ENCODE measurements at places on chromosomes 16 and 17. TPM values are rescaled to one million over a fixed set of nuclear protein-coding genes. Genes with fewer than 3 reads are reported as not detected.

The GABARAPL2 gene
- 104 TPM for total RNA-seq

The C17orf78 gene
- total RNA-seq = not detected

The ASGR2 gene
- total RNA-seq = 0.33 TPM

The RAC3 gene
- total RNA-seq = 7.6 TPM

The HOXB6 gene
- 24.9 TPM for total RNA-seq

The ZFPM1 gene
- 0.32 TPM for total RNA-seq

The TPSG1 gene
- 0.73 TPM for total RNA-seq

The GP2 gene
- total RNA-seq = 1.9 TPM

The SMIM5 gene
- total RNA-seq = 0.48 TPM

The CCDC154 gene
- total RNA-seq = 0.98 TPM

The OR2C1 gene
- not detected for total RNA-seq

The CIBAR2 gene
- not detected for total RNA-seq

GRCh38 chr16:17252064-17252463 lies 218.7 kb downstream of the XYLT1 start:
- no peak for DNase-seq

DNA sequence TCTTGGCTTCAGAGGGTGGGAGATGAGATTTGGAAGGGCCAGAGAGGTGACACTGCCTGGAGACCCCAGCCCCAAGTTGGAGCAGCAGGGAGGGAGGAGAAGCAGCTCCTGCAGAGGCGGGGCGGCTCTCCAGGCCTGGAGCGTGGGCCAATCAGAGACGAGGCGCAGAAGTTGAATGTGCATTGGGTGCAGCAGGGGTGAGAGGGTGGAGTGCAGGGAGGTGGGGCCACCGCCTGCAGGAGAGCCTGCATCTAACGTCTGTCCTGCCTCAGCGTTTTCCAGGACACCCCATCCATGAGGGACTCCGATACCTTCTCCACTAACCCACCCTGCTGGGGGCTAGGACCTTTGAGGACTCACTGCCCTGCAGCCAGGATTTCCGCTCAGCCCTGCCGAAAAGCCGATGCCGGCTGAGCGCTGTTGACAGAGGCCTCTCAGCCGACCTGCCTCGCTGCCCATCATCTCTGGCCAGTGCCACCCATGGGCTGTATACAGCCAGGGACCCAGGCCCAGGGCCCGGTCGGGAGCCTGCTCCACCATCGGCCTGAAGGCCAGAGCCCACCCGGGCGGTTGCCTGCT lies 146.2 kb downstream of the ENGASE start:
- no peak for DNase-seq

DNA sequence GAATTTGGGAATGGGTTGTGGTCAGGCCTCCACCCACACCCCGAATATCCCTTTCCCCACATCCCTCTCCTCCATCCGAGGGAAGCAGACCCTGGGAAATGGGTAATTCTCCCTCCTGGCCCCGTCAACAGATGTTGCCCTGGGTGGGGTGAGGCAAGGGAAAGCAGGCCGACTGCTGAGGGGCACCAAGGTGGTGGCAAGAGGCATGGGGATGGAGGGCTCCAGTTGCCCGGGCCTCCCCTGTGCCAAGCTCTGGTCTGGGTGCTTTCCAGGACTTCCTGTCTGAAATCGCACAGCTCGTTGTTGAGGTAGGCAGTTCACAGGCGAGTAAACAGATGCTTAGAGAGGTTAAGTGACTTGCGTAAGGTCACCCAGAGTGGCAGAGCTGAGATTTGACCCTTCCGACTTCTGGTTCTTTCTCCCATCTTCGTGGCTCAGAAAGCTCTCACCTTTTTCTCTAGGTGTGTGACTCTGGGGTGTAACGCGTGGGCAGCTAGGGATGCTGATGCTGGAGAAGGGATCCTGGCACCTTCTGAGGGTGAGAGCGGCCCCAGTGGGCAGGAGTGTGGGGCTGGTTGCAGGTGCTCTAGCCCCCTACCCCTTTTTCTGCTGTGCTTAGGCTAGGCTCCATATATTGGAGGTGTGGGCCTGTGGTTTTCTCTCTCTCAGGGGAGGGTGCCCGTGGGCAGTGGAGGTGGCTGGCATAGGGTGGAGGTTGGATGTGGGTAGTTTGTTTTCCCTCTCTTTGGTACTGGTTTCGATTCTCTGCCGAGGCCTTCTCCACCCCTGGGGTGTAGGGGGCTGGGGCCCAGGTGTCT lies 17.2 kb downstream of the RARA start:
- DNase-seq = no peak

GRCh38 chr16:85407-85782 lies 7.4 kb downstream of the MPG start:
- no peak for DNase-seq

GRCh38 chr16:89670496-89671431 lies 13.1 kb downstream of the SPATA33 start:
- DNase-seq = no peak

DNA sequence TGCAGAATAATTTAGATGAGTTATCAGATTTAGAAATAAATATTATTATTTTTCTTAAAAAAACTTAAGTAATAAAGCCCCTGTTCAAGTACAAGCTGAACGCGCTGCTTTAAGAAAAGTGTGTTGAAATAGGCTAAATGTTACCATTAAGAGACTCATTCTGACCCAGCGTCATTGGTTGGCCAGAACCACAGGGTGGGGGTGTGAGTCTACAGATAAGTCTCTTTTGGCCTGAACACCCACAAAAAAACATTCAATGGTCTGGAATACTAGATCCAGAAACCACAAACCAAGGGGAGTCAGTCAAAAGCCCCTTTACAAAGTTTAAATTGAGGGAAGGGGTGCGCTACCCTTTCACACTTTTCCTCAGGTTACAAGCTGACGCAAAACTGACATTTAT lies 776.1 kb downstream of the KCNJ2 start:
- no peak for DNase-seq

DNA sequence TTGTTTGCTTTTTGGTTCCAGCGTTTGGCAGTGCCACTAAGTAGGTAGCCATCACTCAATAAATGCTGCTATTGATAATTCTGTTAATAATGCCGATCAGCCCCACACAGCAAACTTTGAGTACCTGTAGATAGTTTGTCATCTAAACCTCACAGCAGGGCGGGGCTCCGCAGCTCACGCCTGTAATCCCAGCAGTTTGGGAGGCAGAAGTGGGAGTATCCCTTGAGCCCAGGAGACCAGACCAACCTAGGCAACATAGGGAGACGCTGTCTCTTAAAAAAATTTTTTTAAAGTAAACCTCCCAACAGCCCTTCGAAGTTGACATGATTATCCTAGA lies 1.6 kb downstream of the BFAR start:
- DNase-seq = no peak

GRCh38 chr17:29038085-29038795 lies 4.7 kb upstream of the PIPOX start:
- DNase-seq = no peak

- DNase-seq = no peak
Observed at GRCh38 chr16:73166441-73166851, 118.5 kb upstream of the ZFHX3 start.

- no peak for DNase-seq
Observed at GRCh38 chr17:12390631-12391030, 275.1 kb upstream of the MYOCD start.

GRCh38 chr17:41160648-41161047 lies at the start of gene KRTAP4-4:
Gene KRTAP4-4 (minus strand): TSS chr17:41160748. CDS start chr17:41160691, 57 bp downstream.
- no peak for DNase-seq

DNA sequence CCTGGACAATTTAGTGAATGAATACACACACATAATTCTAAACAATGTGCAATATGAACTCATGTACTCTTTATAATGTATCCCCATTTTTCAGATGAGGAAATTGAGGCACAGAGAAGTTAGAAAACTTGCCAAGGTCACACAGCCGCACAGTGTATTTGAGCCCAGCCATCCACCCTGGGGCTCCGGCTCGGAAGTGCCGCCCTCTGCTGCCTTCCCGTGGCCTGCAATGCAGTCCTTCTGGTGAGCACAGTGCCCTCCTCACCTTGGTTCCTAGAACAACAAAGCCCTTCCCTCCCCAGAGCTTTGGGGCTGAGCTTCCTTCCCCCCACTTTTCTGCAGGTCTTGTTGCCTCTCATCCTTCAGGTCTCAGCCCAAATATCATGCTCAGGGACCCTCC lies 63.7 kb downstream of the C16orf78 start:
- DNase-seq = no peak

- no peak for DNase-seq
Observed at GRCh38 chr16:3640632-3641501, 13.6 kb upstream of the DNASE1 start.

DNA sequence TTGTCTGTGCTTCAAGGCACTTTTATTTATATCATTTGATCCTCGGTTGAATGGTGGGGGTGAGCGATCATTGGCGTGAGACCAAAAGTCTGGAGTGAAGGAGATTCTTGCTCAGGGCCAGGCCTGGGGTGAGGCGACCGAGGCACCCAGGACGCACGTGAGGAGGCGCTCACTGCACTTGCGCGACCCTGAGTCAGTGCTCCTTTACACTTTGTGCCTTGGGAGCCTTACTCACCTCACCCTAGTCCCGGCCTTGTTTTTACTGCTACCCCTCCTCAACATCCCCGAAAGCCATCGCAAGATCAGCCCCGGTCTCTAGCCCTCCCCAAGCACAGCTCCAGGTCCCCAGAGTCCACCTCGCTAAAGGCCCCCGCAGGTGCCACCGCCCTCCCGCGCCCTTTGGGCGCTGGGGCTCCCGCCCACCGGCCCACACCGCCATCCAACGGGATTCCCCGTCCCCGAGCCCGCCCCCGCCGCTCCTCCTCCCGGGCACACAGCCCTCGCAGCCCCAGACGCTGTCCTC lies 496 bp downstream of the EZH1 start:
- peak; percentile 68 for DNase-seq

DNA sequence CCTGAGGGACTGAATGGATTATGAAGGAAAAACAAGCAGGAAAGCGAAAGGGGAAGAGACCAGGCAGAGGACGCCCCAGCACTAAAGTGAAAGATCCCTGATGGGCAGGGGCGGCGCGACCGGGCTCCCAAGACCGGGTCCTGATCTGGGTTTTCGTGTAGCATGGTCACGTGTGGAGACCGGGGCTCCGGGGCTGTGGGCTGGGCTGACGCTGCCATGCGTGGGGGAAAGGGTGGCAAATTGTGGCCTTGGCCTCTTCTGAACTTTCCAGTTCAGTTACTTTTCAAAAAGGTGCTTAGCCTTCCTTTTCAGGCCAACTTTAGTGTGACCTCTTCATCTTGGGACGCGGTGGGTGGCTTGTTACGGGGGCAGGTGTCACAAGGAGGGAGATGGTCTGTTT lies 57.5 kb downstream of the METRNL start:
- no peak for DNase-seq

DNA sequence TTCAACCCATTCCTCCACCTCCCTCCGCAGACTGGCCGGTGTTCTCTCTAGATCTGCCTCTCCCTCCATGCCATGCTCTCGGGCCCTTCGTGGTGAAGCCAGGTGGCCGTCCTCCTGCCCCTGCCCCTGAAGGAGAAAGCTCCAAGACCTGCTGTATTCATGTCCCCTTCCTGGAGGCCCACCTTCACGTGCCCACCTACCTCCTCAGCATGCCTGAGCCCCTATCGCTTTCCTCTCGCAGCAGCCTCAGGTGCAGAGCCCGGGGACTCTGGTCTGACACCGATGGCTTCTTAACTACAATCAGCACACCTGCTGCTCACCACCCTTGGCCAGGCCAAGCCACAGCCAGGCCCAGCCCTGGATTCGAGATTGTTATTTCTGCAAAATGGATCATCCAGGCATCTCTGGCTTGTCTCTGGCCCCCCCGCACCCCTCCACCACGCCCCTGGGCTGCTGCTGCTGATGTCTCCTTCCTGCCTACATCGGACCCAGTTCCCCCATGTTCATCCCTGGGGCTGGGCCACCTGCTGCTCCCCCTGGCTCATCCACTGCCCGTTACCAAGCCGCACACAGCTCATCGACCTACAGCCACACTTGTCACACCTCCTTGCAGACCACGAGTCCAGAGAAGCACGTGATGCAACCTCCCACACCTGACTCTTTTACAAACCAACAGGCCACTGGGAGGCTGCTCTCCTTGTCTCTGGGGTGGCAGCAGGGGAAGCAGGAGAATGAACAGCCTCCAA lies 32.5 kb upstream of the TNFRSF13B start:
- DNase-seq = no peak

- DNase-seq = no peak
Observed at GRCh38 chr17:45410144-45411091, 22.3 kb downstream of the ARHGAP27 start.

- DNase-seq = no peak
Observed at GRCh38 chr17:81084680-81085419, 49.9 kb downstream of the BAIAP2 start.

DNA sequence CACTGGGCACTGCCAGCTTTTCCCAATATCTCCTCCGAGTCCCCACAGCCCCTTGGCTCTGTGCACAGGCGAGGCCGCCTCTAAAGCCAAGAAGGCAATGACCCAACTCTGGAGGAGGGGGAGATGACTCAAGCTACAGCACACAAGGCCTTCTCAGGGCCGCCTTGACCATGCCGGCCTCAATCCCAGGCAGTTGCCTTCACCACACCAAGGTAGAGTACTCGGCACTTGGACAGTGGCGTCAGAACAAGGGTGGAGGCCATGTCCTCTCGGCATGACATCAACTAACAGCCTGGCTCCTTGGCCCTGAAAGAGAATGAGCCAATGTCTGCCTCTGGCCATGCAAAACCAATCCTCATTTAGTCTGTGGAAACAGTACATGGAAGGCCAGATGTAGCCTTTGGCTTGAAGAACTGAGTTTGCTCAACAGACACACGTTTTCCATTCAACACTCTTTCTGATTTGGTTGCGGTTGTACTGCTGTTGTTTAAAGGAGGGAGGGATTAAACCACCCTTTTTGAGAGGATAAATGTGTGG lies 139.6 kb downstream of the XYLT1 start:
- DNase-seq = no peak

DNA sequence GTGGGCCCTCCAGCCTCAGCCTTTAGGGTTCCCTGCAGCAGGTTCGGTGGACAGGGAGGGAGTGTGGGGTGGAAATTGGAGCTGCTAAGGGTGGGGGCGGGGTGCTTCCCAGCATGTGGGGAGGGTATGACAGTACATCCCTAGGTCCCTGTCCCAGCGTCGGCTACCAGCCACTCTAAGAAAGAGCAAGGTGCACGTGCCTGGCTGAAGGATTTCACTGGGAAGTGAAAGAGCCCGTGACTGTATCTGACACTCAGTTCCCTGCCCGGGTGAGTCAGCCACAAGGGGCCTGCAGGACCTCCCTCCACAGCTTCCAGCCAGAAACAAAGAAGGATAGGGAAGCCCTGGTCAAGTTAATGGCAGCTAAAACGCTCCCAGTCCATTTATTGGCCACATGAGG lies 4.1 kb downstream of the SNRNP25 start:
- DNase-seq = no peak

GRCh38 chr17:53313746-53314145 lies 509.0 kb upstream of the KIF2B start:
- no peak for DNase-seq

GRCh38 chr16:85207357-85207921 lies 95.2 kb upstream of the CIBAR2 start:
- DNase-seq = no peak

DNA sequence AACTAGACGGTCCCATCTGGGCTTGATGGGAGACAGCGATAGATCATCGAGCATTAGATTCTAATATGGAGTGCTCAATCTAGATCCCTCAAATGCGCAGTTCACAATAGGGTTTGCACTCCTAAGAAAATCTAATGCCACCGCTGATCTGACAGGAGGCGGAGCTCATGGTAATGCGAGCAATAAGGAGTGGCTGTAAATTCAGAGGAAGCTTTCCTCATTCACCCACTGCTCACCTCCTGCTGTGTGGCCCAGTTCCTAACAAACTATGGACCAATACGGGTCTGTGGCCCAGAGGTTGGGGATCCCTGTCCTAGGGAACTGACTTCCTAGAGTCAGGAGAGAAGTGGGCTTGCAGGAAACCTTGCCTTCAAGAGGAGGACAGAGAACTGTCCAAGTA lies 25.2 kb upstream of the AMZ2 start:
- DNase-seq = no peak

- DNase-seq = no peak
Observed at GRCh38 chr16:57664662-57665025, 3.5 kb upstream of the ADGRG3 start.
